CD4-positive, alpha-beta T cell treated with Interferon gamma for 1 hour (primary cell): ENCODE measurements at places on chromosomes 13 and 19.

- DNase-seq = no peak
These were observed 2.4 kb downstream of the MAG start for GRCh38 chr19:35294328-35294727.

DNA sequence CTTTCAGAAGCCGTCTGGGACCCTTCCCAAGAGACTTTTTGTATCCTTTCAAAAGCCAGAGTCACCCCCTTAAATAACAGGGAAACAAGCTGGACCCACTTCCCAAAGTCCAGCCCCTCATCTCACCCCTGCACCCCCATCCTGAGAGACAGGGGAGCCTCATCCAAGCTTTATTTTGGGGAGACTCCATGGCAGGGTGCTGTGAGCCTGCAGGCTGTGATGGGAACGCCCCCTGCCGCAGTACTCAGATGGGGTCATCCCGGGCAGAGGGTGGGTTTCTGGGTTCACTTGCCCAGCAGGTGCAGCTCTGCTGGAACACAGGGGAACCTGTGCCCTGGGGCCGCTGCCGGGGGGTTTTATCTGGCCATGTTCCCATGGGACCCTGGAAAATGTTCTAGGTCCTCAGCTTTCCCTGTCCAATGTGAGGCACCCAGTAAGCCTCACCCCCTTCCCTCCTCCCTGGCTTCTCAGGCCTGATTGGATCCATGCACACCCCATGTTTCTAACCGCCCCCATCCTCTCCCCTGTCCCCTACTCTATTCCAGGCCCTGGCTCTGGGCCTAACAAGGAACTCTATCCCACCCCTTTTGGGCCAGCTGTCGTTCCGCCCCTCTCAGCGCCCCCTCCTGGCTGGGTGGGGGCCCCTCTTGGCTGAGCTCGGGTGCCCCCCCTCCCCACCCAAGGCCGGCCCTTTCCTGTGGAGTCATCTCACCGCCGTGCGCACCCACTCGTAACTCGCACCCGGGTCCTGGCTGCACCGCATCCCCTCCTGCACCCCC is 1.0 kb downstream of the HIF3A start:
- DNase-seq = no peak

DNA sequence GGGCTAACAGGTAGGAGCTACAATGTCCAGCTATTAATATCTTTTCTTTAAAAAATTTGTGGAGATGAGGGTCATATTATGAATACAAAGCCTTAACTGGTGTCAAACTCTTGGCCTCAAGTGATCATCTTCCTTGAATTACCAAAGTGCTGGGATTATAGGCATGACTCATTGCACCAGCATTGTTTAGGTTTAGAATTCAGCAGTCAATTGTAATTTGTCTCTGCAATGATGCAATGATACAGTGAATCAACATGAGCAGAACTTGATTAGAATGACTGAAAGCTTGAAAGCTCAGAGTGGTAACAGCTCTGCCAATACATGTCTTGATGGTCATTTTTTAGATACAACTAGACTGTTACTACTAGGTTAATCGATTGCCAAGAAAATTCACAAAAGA is 752.8 kb upstream of the MIR17HG start:
- no peak for DNase-seq

DNA sequence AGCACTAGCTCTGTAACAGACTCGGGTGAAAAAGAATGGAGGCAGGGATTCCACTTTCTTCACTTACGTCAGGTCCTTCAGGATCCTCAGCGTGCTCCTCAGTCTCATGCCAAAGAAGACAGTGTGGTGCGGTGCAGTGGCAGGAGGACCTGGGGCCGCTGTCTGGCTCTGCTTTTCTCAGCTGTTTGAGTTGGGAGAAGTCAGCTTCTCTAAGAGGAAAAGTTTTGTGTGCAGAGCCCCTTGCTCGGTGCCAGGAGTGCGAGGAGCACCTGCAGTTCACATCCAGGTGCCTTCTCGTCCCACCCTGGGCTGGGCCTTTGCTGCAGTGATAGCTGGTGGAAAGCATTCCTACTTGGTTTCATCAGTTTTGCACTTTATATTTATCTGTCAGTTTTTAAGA is 77.9 kb upstream of the TEX29 start:
- no peak for DNase-seq

- no peak for DNase-seq
These were observed 1.8 kb upstream of the TMEM272 start for GRCh38 chr13:51846756-51847155.

GRCh38 chr13:87128036-87128435 is 543.1 kb upstream of the SLITRK5 start:
- no peak for DNase-seq

DNA sequence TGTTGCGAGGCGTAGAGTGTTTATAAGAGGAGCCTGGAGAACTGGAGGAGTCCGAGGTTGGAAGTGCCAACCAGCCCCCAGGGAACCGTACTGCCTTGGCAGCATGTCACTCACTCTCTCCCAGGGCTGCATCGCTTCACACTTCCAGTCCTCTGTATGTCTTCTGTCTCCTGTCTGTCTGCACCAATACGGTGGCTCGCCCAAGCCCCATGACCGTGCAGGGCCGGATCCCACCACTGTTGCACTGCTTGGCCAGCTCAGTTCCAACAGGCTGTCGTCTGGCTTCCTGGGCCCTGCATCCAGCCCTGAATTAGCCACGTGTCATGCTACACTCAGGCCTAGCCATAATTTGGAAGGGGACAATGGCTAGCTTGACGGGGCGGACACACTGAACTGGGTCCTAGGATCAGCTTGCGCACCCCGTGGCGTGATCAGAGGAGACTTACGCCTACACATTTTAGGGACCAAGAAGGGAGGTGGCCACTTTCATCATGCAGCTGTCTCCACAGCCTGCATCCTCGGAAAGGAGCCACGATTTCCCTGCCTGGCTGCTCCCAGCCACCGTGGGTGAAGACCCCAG is 147.1 kb downstream of the URI1 start:
- no peak for DNase-seq

DNA sequence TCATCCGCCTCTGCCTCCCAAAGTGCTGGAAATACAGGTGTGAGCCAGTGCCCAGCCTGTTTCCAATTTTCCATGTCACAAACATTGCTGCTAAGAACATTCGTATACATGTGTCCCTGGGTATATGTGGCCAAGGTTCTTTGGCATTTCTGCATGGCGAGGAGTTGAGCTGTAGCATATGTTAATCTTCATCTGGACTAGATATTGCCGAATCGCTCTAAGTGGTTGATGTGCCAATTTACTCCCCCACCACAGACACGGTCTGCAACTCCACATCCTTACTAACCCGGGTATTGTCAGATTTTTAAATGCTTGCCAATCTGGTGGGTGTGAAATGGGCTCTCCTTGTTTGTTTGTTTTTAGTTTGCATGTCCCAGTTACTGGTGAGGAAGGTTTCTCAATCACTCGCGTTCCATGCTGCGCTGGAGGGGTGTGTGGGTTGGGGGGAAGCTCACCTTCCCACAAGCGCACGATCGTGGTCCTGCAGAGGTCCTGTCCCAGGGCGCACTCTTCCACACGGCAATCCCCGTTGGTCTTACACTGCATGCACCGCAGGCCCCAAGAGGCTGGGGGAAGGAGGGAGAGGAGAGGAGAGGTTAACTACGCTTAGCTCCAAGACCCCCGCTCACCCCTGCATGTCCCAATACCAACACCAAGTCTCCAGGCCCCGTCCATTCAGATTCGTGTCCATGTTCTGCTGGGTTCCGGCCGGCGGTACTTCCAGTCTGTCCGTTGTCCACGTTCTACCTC is 2.7 kb downstream of the PLAUR start:
- no peak for DNase-seq

DNA sequence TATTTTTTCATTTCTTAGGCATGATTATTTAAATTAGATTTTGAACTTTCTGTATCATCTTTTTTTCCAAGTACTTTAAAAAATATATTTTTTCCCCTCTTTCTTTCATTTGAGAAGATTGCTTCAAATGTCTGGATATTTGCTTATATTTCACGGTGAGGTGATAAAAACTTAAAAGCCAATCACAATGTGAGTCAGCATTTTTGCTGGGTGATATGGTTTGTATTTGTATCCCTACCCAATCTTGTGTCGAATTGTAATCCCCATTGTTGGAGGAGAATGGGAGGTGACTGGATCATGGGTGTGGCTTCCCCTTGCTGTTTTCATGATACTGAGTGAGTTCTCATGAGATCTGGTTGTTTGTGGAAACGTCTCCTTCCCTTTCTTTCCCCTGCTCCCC is 320.5 kb downstream of the OXGR1 start:
- no peak for DNase-seq

DNA sequence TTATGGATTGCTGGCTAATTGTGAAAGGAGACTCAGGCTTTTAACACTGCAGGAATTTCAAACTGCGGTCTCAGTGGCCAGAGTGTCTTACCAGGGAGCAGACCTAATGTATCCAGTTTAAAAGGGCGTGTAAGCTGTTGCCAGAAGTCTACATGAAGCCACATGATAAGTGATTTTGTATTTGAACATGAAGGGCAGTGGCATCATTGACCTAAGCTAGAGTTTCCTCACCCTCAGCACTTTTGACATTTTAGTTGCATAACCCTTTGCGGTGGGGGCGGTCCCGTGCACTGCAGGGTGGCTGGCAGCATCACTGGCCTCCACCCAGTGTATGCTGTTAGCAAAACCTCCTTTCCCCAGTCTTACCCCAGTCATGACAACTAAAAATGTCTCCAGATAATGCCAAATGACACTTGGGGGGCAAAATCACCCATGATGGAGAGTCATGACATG is 23.7 kb upstream of the GPR18 start:
- peak; percentile 85 for DNase-seq

DNA sequence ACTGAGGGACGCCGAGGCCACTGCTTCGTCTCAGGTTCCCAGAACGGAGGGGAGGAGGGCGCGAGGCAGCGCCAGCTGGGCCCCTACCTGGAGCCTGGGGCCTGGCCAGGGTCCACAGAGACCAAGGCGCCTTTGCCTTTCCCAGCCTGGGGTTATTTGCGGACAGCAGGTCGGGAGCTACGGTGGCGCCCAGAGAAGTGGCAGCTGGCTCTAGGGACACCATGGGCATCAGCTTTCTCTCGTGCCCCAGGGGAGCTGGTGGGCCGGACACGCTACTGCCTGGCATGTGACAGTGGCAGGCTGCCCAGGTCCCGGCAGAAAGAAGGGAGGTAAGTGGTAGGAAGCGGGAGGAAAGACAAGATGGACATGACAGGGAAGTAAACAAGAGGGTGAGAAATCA is 19.0 kb downstream of the AKT2 start:
- DNase-seq = no peak

GRCh38 chr13:79999601-80000000 is 341.3 kb downstream of the SPRY2 start:
- DNase-seq = no peak

- no peak for DNase-seq
These were observed 61.4 kb downstream of the DHRS12 start for GRCh38 chr13:51742611-51743010.

DNA sequence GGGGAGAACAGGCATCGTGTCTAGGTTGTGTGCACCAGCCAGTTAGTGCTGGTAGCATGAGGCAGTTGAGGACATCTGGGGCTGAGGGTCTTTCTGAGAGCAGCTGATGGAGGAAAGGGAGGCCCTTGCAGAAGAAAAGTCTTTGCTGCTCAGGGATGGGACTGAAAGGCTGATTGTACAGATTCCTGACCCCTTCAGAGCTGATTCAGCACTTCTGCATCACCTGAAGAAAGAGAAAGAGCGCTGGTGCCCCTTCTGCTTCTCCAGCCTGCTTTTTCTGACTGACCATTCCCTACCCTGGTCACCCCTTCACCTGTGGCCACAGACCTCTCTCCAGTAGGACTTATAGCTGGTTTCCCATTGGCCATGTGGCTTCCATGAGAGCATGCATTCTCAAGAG is 476.2 kb downstream of the TSHZ3 start:
- DNase-seq = no peak

DNA sequence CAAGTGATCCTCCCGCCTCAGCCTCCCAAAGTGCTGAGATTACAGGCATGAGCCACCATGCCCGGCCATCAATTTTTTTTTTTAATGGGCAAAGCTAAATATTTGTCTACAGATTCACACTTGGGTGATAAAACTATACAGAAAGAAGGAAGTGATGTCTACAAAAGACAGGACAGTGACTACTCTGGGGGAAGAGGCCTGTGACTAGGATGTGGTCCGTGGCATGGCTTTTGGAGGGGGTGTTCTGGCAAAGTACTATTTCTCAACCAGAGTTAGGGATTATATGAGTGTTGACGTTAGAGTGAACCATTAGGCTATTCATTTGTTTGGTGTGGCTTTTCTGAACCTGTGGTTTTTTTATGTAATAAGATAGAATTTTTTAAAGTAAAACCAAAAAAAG is 42.7 kb downstream of the INSR start:
- no peak for DNase-seq

DNA sequence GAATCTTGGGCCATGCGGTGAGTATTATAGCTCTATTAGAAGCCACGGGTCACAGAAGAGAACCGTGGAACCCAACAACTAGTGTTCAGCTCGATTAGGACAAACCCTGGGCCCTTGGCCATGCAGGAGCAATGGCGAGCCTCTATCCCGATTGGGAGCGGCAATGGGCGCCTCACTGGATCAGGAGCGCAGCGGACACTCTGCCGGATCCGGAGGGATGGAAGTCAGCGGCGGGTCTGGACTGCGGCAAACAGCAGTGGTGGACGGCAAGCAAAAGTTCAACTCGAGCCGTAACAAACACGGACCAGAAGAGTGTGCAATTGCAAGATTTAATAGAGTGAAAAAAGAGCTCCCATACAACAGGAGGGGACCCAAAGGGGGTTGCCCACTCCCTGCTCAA is 1481.9 kb downstream of the PCDH9 start:
- DNase-seq = no peak

DNA sequence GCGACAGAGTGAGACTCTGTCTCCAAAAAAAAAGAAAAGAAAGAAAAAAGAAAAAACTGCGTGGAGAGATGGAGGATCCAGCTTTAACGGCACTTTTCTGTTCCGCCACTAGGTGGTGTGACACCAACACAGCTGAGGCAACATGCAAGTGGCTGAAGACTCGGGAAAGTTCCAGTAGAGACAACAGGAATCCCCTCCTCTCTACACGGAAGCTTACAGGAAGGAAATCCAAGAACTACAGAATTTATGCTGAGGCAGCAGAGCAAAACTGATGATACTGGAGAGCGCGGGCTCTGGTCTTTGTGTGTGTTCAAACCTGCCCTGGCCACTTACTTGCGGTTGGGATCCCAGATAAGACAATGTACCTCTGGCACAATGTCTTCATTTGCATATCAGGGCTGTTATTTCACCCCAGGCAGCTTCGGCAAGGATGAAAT is 9.9 kb downstream of the RANBP3 start:
- DNase-seq = peak; percentile 45

- DNase-seq = no peak
These were observed 29.1 kb upstream of the SLC46A3 start for GRCh38 chr13:28747851-28748250.
